ENCODE measurements at places on chromosomes 7 and 10.

- DNase-seq, result no peak
These were observed 55.8 kb downstream of the HBP1 start for GRCh38 chr7:107224374-107225223.

- no peak for DNase-seq
These were observed 736.1 kb upstream of the VSTM2A start for GRCh38 chr7:53806119-53806518.

- DNase-seq, result no peak
These were observed 80.8 kb downstream of the TMEM130 start for GRCh38 chr7:98788966-98789365.

GRCh38 chr10:59047180-59047579, 129.3 kb upstream of the PHYHIPL start:
- DNase-seq, result no peak

Measured in Ammon's horn (tissue), 1 donor.